ENCODE measurements at places on chromosomes 4 and X. TPM values are rescaled to one million over a fixed set of nuclear protein-coding genes. Genes with fewer than 3 reads are reported as not detected.

DNA sequence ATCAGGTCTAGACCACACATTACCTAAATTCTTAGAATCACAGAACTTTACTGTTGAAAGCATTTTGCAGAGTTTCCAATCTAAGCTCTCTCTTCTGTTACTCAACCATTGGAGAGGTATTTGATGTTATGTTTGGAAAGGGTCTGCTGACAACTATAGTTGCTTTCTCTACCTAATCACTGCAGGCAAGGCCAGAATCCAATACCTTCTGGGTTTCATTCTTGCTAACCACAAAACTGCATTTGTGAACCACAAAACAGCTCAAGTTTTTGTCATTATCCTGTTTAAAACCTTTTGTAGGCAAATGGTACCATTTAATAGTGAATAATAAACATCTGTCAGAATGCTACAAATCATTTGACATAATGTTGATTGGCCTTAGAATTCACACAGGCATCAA lies 380.1 kb downstream of the GASK1B start:
- DNase-seq = no peak

DNA sequence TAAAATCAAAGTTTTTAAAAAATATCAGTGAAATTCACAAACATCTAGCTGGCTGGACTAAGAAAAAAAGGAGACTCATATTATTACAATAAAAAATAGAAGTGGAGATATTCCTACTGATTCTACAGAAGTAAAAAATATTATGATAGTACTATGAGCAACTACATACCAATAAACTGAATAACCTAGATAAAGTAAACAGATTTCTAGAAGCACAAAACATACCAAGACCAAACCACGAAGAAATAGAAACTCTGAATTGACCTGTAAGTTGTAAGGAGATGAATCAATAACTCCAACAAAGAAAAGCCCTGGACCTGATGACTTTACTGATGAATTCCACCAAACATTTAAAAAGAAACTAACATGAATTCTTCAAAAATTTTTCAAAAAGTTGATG lies 867.3 kb downstream of the PCDH18 start:
- DNase-seq = no peak

- peak; percentile 58 for DNase-seq
Observed at GRCh38 chrX:68841251-68842049, 12.6 kb downstream of the EFNB1 start.

The FATE1 gene
- 0.22 TPM for total RNA-seq

The SFRP2 gene
- total RNA-seq = not detected

The GSX2 gene
- total RNA-seq = not detected

GRCh38 chr4:107799669-107800450 lies 24.9 kb upstream of the SGMS2 start:
- no peak for DNase-seq

- no peak for DNase-seq
Observed at GRCh38 chrX:9311421-9312160, 153.3 kb upstream of the TBL1X start.

DNA sequence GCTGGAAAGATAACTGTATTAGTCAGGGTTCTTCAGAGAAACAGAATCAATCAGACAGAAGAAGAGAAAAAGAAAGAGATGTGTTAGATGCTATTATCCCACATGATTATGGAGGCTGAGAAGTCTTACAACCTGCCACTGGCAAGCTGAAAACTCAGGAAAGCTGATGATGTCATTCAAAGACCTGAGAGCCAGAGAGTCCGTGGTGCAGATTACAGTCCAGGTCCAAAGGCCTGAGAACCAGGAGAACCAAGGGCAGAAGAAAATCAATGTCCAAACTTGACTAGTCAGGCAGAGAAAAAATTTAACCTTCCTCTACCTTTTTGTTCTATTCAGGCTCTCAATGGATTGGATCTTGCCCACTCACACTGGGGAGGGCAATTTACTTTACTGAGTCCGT lies 172.5 kb downstream of the QDPR start:
- DNase-seq = no peak

GRCh38 chrX:1486177-1486576 lies 33.5 kb upstream of the ASMTL start:
- no peak for DNase-seq

The PHKA2 gene
- total RNA-seq = 47.6 TPM

The EDNRA gene
- total RNA-seq = 3.7 TPM

The CITED1 gene
- not detected for total RNA-seq

The ANKRD50 gene
- total RNA-seq = 5.3 TPM

DNA sequence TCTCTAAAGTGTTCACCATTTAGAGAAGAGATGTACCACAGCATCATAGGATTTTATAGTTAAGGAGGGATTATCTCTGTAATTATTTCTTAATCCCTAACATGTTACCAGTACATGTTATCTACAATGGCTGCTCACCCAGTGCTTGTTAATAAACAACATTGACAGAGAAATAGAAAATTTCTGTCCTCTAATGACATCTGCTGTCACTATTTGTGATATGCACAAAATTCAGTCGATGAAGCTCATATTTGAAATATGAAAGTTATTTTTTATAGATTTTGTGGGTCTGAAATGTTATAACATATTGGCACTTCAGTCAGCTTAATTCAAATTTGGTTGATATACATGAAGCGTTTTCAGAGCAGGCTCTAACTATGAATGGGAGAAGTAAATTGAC lies 48.8 kb upstream of the GRXCR1 start:
- DNase-seq = no peak

The DDIT4L gene
- total RNA-seq = 0.46 TPM

GRCh38 chrX:56800801-56801200 lies 71.8 kb downstream of the NBDY start:
- no peak for DNase-seq

The RHOXF2 gene
- not detected for total RNA-seq

DNA sequence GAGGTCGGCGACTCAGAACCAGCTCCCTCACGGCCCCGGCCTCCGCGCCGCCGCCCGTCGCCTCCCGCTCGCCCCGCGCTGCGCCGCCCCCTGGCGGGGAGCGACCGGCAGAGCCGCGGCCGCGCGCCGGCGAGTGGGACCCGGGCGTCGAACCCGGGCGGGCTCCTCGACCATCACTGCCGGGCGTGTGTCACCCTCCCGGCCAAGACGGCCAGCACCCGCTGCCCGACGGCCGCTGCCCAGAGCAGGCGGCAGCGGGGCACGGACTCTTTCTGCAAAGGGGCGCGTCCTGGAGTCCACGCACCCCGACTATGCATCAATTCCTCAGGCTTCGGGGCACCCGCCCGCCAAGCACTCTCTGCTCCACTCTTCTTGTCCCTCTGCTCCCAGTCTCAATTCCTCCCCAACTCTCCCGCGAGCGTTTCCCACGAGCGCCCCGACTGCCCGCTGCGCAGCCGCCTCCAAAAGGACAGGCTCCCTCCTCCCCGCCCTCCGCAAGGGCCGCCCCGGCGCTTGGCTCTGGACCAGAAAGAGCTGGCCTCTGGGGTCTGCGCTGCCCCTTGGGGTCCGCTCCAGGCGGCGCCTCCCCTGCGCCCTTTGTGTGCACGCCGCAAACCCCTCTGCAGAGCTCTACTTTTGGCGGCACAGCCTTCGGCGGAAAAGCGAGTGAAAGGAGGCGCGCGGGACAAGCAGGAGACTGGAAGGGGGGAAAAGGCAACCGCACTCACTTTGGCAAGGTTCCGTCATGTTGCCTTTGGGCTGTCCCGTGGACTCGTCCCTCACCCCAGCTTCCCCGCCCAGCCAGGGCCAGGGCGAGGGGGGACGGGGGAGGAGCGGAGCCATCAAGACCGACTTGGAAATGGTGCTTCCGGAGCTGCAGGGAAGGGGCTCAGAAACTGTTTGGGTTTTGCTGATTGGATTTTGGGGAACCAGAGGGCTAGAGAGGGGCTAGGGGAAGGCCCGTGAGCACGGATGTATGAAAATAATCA lies 1.0 kb downstream of the PDE5A start:
- peak; percentile 73 for DNase-seq

- no peak for DNase-seq
Observed at GRCh38 chrX:31580726-31581125, 508.9 kb upstream of the FTHL17 start.

The DEFB131A gene
- total RNA-seq = not detected

The IBSP gene
- not detected for total RNA-seq

The SLITRK2 gene
- 0.27 TPM for total RNA-seq

- no peak for DNase-seq
Observed at GRCh38 chr4:128322311-128322710, 34.7 kb upstream of the PGRMC2 start.

The UBA1 gene
- 89.8 TPM for total RNA-seq

DNA sequence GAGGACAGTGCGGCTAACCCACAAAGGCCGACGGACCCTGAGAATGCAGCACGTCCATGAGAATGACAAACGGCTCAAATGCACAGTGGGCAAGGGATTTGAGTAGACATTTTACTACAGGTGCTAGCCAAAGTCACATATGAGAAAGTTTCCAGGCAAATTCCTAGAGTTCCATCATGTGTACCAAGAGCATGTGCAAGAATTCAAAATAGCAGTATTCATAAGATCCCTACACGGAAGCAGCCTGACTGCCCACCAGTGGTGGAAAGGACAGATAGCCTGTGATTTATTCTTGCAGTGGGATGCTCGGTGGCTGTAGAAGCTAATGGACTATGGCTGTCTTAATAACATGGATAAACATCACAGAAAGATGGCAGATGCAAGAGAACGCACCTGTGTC lies 68.0 kb downstream of the RGS12 start:
- DNase-seq = no peak

The HSPA4L gene
- 4.8 TPM for total RNA-seq

GRCh38 chr4:15089979-15090378 lies 87.7 kb downstream of the CPEB2 start:
- DNase-seq = no peak
